ENCODE measurements at places on chromosomes 7 and 10. TPM values are rescaled to one million over a fixed set of nuclear protein-coding genes. Genes with fewer than 3 reads are reported as not detected.

CTAGE15 gene
- 0.43 TPM for total RNA-seq

MICU1 gene
- 57.8 TPM for total RNA-seq

EIF3B gene
- 192 TPM for total RNA-seq

CARD11 gene
- total RNA-seq, result 0.88 TPM

SERPINE1 gene
- 2,489 TPM for total RNA-seq

SFTPA1 gene
- not detected for total RNA-seq

RBM48 gene
- total RNA-seq, result 9.3 TPM

ALKBH4 gene
- 14.9 TPM for total RNA-seq

PRKCQ gene
- total RNA-seq, result 0.14 TPM

ANKRD7 gene
- total RNA-seq, result 0.22 TPM

ZCCHC24 gene
- total RNA-seq, result 40.7 TPM

TRIM4 gene
- total RNA-seq, result 26.9 TPM

ACTL6B gene
- not detected for total RNA-seq

OR2A42 gene
- total RNA-seq, result not detected

KIF11 gene
- 47.4 TPM for total RNA-seq

NUTM2D gene
- total RNA-seq, result 1.5 TPM

LRRD1 gene
- under 0.01 TPM for total RNA-seq

ASZ1 gene
- total RNA-seq, result not detected

CABCOCO1 gene
- 0.14 TPM for total RNA-seq

CALML3 gene
- not detected for total RNA-seq

AFAP1L2 gene
- 62.2 TPM for total RNA-seq

CREB3L2 gene
- 41.1 TPM for total RNA-seq

GSDME gene
- 31.5 TPM for total RNA-seq

IGFBP3 gene
- total RNA-seq, result 13.5 TPM

UNC5B gene
- 116 TPM for total RNA-seq

DPCD gene
- 24.6 TPM for total RNA-seq

BMPER gene
- total RNA-seq, result 24.5 TPM

GPR158 gene
- total RNA-seq, result 3.9 TPM

PFKFB3 gene
- 14.7 TPM for total RNA-seq

NME8 gene
- total RNA-seq, result not detected

OR2A5 gene
- total RNA-seq, result not detected

STRIP2 gene
- 8.7 TPM for total RNA-seq

PAPSS2 gene
- total RNA-seq, result 227 TPM

IL15RA gene
- 11.2 TPM for total RNA-seq

CPEB3 gene
- total RNA-seq, result 0.86 TPM

ATOH7 gene
- not detected for total RNA-seq

LMTK2 gene
- 14.3 TPM for total RNA-seq

ASB10 gene
- total RNA-seq, result not detected

SGPL1 gene
- total RNA-seq, result 56.0 TPM

HOXA3 gene
- total RNA-seq, result 2.3 TPM

MUC3A gene
- total RNA-seq, result not detected

SLC29A3 gene
- 1.3 TPM for total RNA-seq

TMEM139 gene
- total RNA-seq, result not detected

PDE1C gene
- total RNA-seq, result 0.22 TPM

RNF32 gene
- total RNA-seq, result 0.14 TPM

EBLN1 gene
- not detected for total RNA-seq

IDI2 gene
- total RNA-seq, result not detected

GSTO2 gene
- 0.22 TPM for total RNA-seq

PLAC9 gene
- 0.29 TPM for total RNA-seq

HERC4 gene
- total RNA-seq, result 43.8 TPM
